ENCODE measurements at places on chromosomes 5 and 9.

- DNase-seq, result no peak
Observed at GRCh38 chr5:155091063-155091648, 77.6 kb downstream of the KIF4B start.

DNA sequence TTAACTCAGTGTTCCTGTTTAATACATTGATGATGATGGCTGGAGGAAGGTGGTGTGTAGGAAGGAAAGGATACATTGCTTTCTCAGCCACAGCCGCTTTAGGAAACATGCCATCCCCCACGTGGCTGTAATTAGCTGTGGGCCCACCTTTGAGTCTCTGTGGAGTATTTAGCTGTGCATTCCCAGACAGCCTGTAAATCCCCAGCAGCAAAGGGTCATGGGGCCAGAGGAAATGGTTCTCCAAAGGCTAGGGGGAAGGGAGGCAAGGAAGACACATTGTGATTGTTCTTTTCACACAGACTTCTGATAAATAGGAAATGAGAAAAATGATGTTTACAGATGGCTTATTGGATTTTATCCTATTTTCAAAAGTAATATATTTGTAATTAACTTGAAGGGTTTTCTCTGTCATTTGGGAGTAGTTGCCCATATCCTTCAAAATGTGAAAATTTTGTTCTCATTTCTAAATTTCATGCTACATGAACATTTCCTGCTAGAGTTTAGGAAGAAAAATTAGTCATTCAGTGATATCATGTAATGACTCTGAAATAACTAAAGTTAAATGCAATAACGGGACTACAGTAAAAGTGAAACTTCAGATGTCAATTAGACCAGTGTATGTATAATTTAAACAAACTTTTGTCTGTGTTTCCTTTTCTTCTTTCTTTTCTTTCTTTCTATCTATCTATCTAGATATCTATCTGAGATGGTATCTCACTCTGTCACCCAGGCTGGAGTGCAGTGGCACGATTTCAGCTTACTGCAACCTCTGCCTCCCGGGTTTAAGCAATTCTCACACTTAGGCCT is 24.3 kb upstream of the F2R start:
- DNase-seq, result peak; percentile 7

GRCh38 chr5:57539281-57539701 is 56.7 kb upstream of the ACTBL2 start:
- DNase-seq, result no peak

- no peak for DNase-seq
Observed at GRCh38 chr5:144731786-144732185, 561.1 kb downstream of the KCTD16 start.

DNA sequence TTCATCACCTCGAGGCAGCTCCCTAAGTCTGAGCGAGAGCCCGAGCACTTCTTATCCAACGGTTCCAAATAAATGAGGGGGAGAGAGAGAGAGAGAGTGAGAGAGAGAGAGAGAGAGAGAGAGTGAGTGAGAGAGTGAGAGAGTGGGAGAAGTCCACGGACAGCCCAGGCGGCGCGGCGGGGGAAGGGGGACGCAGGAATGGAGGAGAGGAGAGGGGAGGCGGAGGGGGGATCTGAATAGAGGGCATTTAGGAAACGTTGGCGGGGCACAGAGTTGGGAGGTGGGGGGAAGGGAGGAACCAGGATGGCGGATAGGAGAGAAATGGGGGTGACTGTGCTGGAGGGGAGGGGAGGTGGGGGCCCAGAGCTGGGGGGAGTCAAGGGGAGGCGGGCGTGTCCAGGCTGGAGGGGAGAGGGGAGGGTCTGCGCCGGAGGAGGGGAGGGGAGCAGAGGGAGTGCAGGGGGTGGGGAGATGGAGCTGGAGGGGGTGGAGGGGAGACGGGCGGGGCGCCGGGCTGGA is 398 bp upstream of the BASP1 start:
- peak; percentile 65 for DNase-seq

Data from urinary bladder (tissue), 4 donors.